ENCODE measurements at places on chromosomes 2 and 18.
A peak's percentile ranks its signal among the peaks of the same experiment; 100 is the strongest.

- DNase-seq, result no peak
Observed at GRCh38 chr2:10617241-10617640, 72.5 kb downstream of the NOL10 start.

- DNase-seq, result no peak
Observed at GRCh38 chr2:112151271-112151670, 13.1 kb downstream of the FBLN7 start.

GRCh38 chr2:27754138-27754588 is 17.4 kb upstream of the MRPL33 start:
- peak; percentile 15 for DNase-seq

DNA sequence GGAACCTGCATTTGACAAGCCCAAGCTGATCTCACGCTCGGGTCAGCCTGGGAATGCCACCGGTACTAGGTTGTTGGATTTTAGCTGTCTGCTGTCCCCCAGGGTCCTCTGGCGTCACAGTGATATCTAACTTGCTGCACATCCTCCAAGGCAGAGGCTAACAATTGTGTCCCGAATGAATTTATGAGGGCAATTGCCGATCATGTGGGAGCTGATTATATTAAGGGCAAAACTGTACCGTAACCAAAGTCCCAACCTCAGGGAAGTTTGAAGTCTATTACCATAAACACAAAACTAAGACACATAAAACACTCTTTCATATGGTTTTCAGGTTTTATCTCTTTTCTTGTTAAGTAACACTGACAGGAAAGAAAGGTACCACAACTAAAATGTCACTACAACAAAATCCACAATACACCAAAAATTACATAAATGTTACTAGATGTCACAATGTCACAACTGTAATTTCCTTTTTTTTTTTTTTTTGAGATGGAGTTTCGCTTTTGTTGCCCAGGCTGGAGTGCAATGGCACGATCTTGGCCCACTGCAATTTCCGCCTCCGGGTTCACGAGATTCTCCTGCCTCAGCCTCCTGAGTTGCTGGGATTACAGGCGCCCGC is 6.7 kb downstream of the UXS1 start:
- DNase-seq, result no peak

Measured in CD4-positive, CD25-positive, alpha-beta regulatory T cell (primary cell).